ENCODE measurements at places on chromosomes 5 and 9.

GRCh38 chr9:36136272-36136893 lies at the start of gene GLIPR2:
Gene GLIPR2, plus strand, starts transcription at chr9:36136733. Its CDS starts 46 bp downstream, at chr9:36136779.
- peak; percentile 36 for DNase-seq

GRCh38 chr9:84513979-84514378 lies 155.6 kb upstream of the NTRK2 start:
- DNase-seq = no peak

DNA sequence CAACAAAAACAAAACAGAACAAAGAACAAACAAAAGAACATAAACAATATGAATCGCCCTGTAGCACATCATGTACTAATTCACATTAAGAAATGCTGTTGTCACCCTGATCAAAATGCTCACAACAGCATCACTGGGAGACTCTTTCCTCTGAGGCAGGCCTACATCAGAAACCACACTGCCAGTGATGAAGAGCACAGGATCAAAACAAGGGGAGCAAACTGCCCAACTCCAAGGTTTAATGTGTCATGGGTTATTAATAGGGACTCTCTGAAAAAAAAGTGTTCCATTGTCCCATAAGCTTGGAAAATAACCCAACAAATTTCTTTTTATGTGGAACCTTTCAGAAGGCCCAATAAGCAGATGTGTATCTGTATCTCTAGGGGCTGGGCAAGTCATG lies 74.2 kb downstream of the PTPN3 start:
- DNase-seq = no peak

DNA sequence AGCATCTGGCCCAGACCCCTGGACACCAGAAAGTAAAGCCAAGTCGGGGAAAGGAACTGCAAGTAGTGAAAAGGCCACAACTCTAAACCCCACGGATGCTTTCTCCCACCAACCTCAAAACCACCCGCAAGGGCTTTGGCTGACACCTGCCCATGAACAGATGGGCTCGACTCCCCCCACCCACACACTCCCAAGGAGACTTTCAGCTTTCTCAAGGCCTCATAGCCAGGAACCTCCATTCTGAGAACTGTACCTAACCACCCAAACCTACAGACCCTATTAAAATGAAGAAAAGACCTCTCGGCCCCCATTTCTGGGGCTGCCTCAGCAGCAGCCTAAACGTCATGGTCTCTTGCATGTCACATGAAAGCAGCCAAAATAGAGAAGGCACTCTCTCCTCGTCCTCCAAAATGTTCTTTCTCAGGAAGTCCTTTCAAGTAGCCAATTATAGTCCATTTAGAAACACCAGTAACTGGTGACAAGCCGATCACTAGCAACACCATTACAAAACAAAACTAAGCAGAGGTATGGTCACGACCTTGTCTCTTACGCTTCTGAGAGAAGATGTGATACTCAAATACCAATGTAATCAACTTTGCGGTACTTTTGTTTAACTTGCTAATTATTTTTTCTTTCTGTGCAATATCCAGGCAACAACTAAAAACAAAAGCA lies 2.9 kb downstream of the B4GALT1 start:
- DNase-seq = no peak

GRCh38 chr5:1544294-1544961 lies 20.7 kb upstream of the LPCAT1 start:
- no peak for DNase-seq

DNA sequence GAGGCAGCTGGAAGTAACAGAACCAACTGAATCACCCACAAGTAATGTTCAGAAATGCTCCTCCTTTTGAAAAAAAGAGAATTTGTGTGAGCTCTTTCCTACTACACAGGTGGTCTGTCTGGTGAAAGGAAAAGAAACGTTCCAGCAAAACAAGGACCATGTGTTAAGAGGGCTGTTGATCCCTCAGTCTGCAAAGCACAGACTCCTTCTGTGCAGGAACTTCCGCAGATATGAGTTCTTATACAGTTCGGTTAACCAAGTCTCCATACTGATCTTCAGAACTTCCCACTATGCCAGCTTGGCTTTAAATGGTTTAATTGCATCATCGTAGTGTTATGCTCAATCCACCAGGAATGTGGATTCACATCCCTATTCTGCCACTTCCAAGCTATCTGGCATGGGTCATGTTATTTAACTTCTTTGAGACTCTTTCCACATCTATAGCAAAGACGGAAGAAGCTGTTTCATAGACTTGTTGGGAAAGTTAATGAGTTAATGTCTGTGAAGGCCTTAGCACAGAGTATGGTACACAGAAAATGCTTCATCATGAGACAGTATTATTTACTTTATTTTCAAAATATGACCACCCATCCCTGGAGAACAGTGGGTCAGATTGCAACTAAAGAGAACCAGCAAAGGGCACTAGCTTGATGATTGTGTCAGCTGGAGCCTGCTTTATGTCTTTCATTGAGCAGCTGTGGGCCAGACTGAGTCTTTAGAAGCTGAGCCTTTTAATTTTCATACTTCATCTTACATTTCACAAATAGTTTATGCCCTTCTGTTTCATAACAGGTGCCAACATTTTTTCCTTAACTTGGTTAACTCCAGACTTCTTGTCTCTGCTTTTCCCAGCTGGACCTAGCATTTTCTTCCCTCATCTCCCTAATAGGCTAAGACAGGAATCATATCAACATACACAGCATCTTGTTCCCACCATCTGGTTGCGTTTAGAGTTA lies 89.9 kb downstream of the MAMDC2 start:
- no peak for DNase-seq

DNA sequence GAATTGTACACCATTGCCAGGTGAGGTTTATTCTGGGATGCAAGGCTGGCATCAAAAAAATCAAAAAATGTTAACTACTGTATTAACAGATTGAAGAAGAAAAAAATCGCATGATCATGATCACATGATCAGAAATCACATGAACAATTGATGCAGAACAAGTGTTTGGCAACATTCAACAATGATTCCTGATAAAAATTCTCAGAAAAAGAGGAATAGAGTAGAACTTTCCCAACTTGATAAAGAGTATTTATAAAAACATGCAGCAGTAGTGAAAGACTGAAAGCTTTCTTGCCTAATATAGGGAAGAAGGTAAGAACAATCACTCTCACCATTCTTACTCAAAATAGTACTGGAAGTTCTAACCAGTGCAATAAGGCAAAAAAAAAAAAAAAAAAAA lies 16.4 kb downstream of the SLCO4C1 start:
- no peak for DNase-seq

- no peak for DNase-seq
Measured at GRCh38 chr5:68374796-68375518, 159.4 kb downstream of the PIK3R1 start.

GRCh38 chr9:86948074-86948929 lies 996 bp upstream of the GAS1 start:
- no peak for DNase-seq

GRCh38 chr9:72955126-72955455 lies 2.2 kb upstream of the ALDH1A1 start:
- no peak for DNase-seq

DNA sequence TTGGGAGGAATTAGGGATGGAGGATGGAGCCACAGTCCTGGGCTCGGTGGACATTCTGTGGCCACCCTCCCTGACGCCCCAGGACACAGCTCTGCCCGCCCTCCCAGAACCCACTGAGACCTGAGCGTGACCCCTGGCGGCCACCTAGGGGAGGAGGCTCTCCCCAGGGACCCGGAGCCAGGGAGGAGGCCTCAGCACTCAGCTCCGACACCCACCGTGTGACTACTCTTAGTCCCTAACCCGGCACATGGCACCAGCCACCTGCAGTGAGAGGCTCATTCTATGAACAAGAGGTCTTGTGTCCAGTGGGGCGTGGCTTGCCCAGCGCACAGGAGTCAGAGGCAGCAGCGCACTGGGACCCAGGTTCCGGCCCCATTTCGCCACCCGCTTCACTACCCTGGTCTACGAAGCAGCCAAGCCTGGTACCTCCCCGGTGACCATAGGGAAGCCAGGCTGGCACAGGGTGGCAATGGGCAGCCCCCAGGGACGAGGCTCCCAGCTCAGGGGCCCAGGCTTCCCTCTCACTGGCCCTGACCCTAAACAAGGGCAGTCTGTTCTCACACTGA lies 10.2 kb downstream of the SARDH start:
- no peak for DNase-seq

DNA sequence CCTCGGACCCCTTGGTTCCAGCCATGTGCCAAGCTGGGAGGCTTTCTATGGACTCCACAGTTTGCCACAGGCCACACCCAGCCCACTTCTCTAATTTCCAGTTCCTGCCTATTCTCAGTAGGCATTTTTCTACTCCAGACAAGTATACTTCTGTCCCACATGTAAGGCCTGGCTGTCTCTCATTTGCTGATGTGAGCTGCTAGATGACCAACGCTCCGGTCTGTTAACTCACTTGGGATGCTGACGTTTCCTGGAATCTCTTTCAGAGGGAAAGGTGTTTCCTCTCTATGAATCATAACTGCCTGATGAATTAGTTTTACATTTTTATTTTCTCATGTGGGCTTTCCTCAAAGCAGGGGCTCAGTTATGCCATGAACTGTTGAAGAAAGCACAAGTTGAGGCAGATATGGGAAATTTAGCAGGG lies 36.3 kb downstream of the ERGIC1 start:
- no peak for DNase-seq

DNA sequence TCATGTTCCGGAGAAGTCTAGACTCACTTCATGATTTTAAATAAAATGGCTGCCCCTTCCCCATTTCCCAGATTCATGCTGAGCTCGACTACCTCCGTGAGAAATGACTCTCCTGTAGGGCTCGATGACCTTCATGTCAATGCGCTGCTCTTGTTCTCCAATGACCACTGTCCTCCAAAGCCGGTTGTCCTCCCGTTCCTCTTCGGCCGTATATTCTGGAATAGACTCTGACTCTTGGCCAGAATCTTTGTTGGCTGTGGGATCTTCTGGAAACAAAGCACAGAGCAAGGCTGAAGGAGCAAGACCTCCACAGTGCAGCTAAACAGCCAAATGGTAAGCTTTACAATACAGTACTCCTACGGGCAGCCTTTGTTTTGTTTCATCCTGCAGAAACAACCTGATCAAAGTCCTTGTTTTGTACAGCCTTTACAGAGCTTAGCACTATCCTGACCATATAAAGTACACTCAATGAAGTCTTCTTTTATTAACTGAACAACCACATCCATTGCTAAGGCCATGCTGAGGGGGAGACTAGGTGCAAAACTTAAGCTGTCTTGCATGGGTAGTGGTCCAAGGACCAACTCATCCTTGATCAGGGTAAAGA lies 119.5 kb upstream of the PCA3 start:
- no peak for DNase-seq

- no peak for DNase-seq
Measured at GRCh38 chr5:71836559-71837112, 117.6 kb downstream of the CARTPT start.

- DNase-seq = no peak
Measured at GRCh38 chr5:125142458-125142857, 396.0 kb upstream of the ZNF608 start.

DNA sequence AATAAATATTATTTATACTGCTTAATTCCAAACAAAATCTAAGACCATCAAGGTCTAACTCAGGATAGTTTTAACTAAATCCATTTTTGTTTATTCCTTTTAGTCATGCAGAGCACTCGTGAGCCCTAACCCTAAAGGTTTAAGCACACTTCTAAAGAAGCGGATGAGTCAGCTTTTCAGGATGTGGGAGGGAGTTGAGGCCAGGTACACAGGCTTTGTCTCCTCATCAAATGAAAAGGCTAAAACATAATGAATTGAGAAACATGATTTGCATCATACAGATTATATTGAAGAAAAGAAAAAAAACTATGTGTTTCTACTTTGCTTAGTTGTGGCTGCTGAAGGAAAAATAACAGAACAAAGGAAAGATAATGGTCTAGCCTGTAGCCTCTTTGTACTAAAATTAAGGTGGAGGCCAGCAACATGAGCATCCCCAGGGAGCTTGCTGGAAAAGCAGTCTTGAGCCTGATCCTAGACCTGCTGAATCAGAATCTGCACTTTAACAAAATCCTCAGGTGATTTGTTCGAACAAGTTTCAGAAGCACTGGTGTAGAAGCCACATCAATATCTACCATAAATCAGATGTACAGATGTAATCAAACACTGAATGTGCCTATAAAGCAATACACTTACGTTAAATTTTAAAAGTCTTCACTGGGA lies 21.1 kb upstream of the ISCA1 start:
- peak; percentile 11 for DNase-seq

DNA sequence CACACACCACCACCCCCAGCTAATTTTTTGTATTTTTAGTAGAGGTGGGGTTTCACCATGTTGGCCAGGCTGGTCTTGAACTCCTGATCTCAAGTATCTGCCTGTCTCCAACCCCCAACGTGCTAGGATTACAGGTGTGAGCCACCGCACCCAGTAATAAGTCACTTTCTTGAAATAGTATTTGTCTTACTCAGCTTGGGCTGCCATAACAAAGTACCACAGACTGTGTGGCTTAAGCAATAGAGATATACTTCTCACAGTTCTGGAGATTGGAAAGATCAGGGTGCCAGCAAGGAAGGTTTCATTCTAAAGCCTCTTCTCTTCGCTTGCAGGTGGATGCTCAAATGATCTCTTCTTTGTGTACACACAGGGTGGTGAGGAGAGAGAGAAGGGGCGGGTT lies 99.8 kb downstream of the ARRDC3 start:
- no peak for DNase-seq

GRCh38 chr5:154756868-154757813 lies 2.0 kb downstream of the LARP1 start:
- DNase-seq = peak; percentile 36

- DNase-seq = no peak
Measured at GRCh38 chr9:4980086-4980727, 4.9 kb upstream of the JAK2 start.

DNA sequence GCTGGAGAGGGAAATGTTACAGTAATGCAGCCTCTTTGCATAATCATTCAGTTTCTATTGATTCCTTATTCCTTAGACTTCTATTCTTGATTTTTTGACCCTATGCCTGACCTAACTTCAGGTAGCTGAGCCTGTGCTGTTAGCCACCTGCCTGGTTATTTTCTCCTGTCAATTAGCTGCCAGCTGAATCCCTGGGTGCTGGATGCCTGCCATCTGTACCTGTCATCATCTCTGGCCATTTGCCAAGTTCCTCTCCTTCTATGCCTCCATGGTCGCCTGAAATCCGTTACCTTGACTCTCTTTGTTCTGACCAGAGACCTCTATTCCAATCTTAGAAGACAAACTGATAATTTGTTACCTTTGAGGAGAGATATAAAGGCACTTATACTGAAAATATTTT lies 178.3 kb downstream of the CAVIN4 start:
- no peak for DNase-seq
